ENCODE measurements at places on chromosomes 16 and 17.

DNA sequence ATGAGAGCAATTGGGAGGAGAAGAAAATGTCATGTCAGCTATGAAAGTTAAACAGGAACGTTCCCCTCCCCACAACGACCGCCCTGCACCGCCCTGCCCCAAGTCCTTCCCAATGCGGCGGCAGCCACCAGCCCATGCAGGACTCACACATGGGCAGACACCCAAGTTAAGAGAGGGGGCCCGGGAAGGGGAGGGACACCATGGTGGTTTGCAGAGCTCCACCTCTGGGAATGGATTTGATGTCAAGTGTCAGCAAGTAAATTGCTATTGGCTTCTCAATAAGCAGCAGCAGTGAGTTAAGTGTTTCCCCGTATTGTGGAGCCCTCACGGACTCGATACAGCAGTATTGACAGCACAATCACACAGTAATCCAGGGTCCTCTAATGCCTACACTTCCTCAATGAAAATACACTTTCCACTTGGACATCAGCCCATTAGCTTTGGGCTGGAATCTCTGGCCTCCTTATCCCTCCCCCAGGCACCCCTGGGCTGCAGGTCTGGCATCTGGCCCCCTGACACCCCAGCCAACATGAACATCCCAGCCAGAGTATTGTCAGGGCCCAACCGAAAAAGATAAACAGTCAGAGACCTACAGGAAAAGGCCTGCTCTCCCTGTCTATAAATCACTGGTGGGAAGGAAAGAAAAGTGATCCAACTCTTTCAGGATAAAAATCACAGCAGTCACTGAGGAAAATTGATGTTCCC lies 22.6 kb downstream of the ZFHX3 start:
- no peak for DNase-seq

DNA sequence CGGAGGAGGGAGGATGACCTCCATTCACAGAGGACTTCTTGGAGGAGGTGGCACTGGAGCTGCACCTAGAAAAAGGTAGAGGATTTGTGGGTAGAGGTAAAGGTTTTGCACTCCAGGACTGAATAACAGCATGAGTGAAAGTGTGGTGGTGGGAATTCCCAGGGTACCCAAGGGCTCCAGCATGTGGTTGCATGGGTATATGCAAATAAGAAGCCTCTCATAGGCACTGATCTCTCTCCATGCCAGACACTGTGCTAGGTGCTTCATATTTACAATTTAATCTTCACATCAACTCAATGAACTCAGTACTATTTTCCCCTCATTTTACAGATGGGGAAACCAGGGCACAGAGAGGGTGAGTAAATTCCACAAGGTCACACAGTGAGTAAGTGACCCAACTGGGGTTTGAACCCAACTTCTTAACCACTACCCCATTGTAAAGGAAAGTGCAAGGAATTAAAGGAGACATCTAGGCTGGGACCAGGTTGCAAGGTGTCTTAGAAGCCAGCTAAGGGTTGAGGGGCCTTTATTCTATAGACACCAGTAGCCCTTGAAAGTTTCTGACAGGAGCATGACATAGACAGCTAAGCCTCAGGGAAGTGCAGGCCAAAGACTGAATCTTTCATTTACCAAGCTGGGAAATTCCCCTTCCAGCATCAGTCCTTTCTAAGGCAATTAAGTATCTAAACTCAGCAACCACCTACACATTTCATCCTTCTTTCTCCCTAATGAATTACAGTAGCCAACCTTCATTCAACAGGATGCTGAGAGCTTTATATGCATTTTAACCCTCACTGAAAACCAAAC lies 21.3 kb downstream of the SCNN1B start:
- no peak for DNase-seq

DNA sequence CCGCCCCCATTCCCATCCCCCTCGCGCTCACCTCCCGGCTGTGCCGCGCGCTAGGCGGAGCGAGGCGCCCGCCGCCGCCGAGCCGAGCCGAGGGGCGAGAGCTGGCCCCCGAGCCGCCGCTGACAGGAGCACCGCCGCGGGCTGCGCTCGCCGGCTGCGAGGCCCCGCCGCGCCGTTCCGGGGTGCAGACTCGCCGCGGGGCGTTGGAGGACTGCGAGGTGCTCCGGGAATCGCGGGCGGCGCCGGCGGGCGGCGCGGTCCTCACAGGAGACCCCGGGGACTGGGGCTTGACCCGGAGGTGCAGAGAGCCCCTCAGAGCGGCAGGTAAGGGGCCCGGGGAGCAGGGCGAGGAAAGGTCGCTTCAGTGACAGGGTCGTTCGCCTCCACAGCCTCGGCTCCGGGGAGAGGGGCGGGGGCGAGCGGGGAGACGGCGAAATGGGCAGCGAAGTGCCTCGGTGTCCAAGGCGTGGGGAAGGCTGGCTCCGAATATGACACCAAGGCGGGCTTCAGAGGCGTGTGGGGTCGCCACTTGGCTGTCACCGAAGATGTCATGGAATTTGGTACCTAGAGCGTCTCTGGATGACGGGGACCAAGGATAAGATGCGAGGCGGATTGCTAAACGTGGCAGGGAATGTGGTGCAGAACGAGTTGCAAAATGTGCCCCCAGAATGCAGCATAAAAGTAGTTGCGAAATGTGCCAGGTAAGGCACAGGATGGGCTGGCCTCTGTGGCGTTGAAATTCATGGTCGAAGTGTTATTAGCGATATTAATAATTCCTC lies 580 bp downstream of the TANC2 start:
- peak; percentile 66 for DNase-seq

- no peak for DNase-seq
These were observed 219.4 kb downstream of the MAF start for GRCh38 chr16:79380995-79381602.

DNA sequence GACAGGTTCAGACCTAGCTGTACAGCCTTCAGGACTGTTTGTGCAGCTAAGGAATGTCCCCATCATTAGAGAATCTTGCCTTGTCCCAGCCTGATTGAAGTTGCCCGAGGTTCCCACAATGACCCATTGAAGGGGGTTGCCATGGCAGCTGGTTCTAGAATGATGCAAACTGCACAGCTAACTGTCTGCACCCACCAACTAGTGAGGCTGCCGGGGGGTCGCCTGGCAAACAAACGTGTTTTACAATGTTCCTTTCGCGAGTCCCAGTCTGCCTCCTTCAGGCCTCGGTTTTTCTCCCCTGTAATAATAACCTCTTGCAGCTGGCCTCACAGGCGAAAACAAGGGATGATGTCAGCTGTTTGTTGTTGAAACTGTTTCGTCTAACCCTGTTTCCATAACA lies 5.5 kb downstream of the C16orf96 start:
- DNase-seq, result no peak

DNA sequence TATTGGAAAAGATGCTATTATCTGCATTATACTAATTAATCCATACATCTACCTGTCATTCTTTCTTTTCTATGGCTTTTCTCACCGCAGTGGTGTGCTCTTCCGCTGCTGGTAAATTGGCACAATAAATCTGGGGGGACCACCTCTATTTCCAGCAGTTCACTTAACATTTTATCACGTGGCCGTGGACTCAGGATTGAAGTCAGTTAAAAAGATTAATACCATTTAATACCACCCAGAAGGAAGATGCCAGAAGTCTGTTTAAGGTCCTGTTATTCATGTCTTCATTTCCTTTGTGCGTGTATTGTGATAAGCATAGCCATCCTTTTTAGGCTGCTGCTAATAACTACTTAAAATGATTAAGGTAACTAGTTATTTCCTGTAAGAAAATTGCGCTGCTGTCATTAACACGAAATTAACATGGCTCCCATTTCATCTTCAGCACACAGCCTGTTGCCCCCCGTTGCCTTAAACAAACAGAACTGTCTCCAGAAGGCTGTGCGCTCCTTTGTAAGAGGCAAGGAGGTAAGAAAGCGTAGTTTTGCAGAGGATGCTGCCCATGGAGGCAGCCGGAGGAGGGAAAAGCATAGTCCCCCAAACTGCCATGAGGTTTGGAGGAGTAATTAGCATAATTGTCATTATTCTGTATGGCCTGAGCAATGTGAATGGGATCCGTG lies 414.4 kb downstream of the UTP18 start:
- DNase-seq, result no peak

GRCh38 chr17:28505986-28506665 lies at the start of gene FOXN1:
Gene FOXN1 (plus strand): TSS chr17:28506348. CDS start chr17:28523970, 17,622 bp downstream.
- DNase-seq, result no peak

Measured in activated naive CD8-positive, alpha-beta T cell treated with anti-CD3 and anti-CD28 coated beads for 36 hours (primary cell).